ENCODE measurements at places on chromosomes 13 and 19.
A peak's percentile ranks its signal among the peaks of the same experiment; 100 is the strongest.

DNA sequence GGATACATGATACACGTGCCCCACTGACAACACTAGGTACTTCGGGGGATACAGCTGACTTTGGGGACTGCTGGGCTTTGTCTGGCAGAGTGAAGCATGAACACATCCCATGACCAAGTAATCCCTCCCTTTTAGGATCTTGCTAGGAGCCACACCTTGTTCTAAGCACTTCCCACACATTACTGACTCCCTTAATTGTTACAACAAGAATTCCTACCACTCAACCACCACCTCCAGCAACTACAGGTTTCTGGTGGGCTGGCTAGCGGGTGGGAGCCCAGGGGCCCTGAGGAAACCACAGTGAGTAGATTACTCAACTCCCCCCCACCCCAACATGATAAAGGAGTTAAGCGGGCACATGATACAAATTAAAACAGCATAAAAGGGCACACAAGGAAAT, 7.2 kb upstream of the SLC35E1 start:
- DNase-seq, result no peak

DNA sequence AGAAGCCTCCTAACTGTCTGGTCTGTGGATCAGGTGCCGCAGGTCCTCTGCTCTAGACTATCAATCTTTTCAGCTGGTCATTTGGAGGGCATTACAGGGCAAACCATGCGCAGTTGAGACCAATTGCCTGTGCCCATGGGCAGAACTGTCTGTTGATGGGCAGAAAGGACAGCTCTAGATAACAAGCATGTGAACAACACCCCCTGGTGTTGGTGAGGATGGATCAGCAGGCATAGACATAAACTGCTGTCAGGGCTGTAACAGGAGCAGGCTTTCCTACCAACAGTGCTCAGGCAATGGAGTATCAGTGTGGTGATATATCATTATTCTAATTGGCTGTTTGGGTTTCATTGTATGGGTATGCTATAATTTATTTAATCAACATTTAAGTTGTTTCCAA, 104.7 kb upstream of the KL start:
- no peak for DNase-seq

- no peak for DNase-seq
Measured at GRCh38 chr19:36225219-36225892, 10.4 kb downstream of the ZNF146 start.

DNA sequence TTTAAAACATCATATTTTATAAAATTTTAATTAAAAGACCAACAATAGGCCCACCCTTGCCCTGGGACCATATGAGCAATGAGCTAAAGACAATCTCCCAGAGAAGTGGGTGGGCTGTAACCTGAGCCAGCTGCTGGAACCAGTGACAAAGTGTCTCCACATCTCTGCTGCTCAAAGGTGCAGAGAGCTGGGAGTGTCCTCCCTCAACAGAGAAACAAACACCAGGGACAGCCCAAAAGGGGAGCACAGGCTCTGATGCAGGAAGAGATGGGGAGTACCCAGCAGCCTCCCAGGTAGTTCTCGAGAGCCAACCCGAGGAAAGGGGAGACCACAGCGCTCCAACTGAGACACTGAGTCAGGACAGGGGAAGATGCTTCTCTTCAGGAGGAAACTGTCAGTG, 39.1 kb downstream of the DOCK9 start:
- no peak for DNase-seq

GRCh38 chr19:38849860-38850435, at the start of gene HNRNPL:
TSS of gene HNRNPL (minus strand) at chr19:38849986. CDS start at chr19:38849966, 20 bp downstream.
- peak; percentile 99 for DNase-seq

DNA sequence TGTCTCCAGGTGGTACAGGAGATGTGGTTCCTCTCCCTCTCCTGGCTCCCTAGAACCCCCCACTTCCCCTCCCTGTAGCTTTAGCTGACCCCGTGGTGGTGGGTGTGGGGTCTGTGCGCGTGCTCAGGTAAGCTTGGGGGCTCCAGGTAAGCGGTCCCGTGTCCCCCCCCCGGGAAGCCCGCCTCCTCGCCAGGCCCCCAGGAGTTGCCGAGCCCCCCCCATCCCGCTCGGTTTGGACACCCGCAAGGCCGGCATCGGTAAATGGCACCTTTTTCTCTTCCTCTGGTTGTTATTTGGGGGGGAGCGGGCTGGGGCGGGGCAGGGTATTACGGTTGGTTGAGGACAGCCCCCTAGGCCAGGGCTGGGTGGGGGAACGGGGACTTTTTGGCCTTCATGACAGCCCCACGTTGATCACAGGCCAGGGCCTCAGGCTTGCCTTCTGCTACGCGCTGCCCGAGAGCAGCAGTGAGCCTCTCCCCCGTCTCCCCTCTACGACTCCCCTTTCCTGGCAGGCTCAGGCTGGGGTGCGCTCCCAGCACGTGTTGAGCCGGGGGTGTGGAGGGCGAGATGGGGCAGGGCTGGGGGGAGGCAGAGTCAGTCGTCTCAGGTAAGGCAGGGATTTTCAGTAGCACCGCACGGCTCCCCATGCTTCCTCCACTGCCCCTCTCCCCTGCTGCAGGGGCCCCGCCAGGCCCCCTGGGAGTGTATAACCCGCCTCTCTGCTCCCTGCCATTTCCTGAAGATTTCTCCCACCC, 10.7 kb upstream of the LIN7B start:
- DNase-seq, result no peak

DNA sequence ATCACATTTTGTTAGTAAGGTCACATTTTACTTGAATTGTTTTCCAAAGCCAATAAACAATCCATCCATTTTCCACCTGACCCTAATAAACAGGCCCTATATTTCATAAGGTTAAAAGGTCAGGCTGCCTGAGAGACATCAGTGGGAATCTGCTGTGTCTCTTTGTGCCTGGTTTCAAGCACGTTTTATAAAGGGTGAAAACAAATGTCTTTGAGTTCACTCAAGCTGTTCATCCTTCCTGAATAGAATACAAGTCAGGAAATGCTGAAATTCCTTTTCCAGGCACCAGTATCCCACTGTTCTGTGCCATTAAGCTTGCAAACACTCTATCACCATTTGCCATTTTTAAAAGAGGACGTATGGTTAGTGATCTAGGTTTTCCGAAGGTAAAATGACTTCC, 67.5 kb upstream of the SPATA13 start:
- no peak for DNase-seq

GRCh38 chr13:97371486-97372109, 62.4 kb upstream of the RAP2A start:
- no peak for DNase-seq
